ENCODE measurements at places on chromosomes 5 and 9.

- DNase-seq = no peak
These were observed 197.0 kb downstream of the SEC61B start for GRCh38 chr9:99419070-99419469.

DNA sequence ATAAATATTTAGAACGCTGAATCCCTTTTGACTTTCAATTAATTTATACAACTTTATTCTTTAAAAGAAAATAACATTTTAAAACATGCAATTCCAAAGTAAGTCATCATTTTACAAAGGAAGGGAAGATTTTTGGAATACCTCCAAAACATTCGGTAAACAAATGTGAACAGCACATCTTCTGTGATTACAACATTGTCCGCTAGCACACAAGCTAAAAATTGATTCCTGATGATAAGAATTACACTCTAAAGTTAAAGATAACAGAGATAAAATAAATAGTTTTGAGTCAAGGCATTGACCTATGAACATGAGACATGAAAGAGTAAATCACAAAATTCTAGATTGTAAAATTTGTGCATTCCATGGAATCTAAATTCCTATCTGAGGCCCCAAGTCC lies 56.2 kb upstream of the TRAF1 start:
- DNase-seq = no peak

- DNase-seq = no peak
These were observed 6.3 kb upstream of the SMU1 start for GRCh38 chr9:33082538-33083326.

- DNase-seq = no peak
These were observed 71.2 kb downstream of the SYK start for GRCh38 chr9:90872835-90873294.

Data from head of caudate nucleus (tissue), 42 donors.